ENCODE measurements at places on chromosomes 5 and 9.

GRCh38 chr5:142826741-142827492 lies 56.7 kb downstream of the ARHGAP26 start:
- DNase-seq: peak; percentile 97

DNA sequence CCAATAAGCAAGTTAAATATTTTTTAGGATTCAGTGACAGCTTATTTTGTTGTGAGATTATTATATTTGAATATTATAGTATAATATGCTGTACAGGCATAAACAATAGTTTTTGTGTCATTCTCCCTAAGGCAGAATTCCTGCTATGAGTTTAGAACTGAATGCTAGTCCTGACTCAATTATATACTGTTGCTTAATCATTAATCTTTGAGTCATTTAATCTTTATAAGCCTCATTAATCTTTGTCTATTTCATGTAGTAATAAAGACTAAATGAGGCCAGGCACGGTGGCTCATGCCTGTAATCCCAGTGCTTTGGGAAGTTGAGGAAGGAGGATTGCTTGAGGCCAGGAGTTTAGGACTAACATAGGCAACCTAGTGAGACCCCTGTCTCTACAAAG lies 3.6 kb upstream of the DCP2 start:
- peak; percentile 34 for DNase-seq

- DNase-seq: no peak
These were observed 569.8 kb downstream of the CTNND2 start for GRCh38 chr5:11334404-11334803.

- no peak for DNase-seq
These were observed 52.3 kb upstream of the EGFL7 start for GRCh38 chr9:136610426-136610825.

- DNase-seq: no peak
These were observed 554.0 kb upstream of the KLF4 start for GRCh38 chr9:108043585-108043984.

GRCh38 chr9:98970532-98971041 lies 26.9 kb downstream of the COL15A1 start:
- DNase-seq: no peak

- no peak for DNase-seq
These were observed 341.8 kb upstream of the CTNND2 start for GRCh38 chr5:12246036-12246435.

- DNase-seq: no peak
These were observed 61.0 kb downstream of the GTF3C4 start for GRCh38 chr9:132731230-132731629.

GRCh38 chr9:21491756-21492155 lies 9.6 kb upstream of the IFNE start:
- DNase-seq: no peak

GRCh38 chr5:106833517-106833916 lies 837.2 kb downstream of the EFNA5 start:
- DNase-seq: no peak

DNA sequence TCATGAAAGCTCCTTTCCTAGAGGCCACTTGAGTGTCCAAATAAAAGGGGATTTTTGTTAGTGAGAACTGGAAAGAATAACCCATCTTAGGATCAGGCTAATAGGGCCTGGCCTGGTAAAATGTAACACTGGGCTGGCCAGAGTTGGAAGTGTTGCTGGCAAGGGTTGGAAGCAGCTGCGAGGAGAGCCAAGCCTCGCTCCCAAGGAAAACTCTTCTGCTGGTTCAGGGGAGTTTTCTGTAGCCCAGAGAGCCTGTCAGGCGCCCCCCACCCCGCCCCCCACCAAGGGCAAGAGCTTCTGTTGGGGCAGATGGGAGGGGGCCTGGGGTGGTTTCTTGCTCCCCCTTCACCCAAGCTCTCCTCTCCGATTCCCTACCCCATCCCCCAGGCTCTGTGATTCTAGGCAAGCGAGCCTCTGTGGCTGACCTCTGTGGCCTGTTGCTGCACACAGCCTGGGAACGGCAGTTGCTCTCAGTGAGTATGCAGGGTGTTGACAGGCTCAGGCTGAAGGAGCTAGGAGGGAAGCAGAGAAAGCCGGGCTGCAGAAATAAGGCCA lies 547.8 kb downstream of the CCDC171 start:
- DNase-seq: no peak

DNA sequence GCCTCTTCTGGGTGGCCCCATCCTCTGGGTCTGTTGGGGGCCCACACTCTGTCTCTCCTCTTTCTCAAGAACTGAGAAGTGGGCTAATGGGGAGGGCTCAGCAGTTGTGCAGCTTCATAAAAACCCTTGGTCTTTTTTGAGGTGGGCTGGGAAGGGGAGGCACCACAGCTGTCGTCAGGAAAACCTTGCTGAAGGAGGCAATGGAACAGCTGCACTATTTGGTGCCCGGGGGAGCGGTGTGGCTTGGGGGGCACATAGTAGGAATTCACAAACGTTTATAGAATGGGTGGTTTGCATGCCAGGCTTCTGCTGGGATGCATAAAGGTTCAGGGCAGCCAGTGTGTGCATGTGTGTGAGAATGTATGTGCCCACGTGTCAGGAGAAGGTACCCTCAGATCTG lies 3.2 kb upstream of the IER5L start:
- no peak for DNase-seq

GRCh38 chr5:2353211-2353610 lies 398.3 kb downstream of the IRX2 start:
- DNase-seq: no peak

DNA sequence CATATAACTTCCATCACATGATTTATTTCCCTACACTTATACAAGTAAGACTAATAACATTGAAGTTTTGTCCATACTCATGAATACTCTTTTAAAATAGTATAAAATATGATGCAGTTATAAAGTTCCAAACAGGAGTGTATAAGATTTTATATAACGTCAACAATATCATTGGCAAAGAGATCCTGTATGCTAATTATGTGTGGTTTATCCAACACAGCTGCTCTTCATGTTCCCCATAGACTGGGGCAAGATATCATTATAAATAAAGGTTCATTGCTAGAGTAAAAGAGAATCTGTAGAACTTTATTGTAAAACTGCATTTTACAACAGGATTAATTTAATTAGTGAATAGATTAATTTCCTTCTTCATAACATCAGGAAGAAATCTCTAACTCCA lies 16.9 kb downstream of the CDH9 start:
- DNase-seq: no peak

GRCh38 chr5:67153292-67153691 lies 43.3 kb downstream of the CD180 start:
- DNase-seq: no peak

- no peak for DNase-seq
These were observed 194.7 kb downstream of the CDH9 start for GRCh38 chr5:26843677-26844076.

DNA sequence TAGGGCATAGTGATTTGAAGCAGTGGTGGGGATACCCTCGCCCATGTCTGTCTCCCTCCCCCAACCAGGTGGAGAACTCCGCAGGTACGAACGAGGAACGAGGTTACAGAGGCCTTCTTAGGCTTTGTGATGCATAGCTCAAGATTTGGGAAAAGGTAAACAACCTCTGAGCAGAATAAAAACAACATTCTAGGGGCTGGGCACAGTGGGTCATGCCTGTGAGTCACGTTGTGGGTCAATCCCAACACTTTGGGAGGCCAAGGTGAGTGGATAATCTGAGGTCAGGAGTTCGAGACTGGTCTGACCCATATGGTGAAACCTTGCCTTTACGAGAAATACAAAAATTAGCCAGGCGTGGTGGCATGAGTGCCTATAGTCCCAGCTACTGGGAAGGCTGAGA lies 3.6 kb upstream of the LCP2 start:
- no peak for DNase-seq

GRCh38 chr9:36093384-36093783 lies 43.1 kb upstream of the GLIPR2 start:
- no peak for DNase-seq

- DNase-seq: no peak
These were observed 20.2 kb downstream of the FUBP3 start for GRCh38 chr9:130599625-130600024.

GRCh38 chr5:65021527-65022226 lies 252.9 kb downstream of the CWC27 start:
- DNase-seq: no peak

GRCh38 chr9:125650271-125650737 lies 56.7 kb downstream of the MAPKAP1 start:
- peak; percentile 25 for DNase-seq
